ENCODE measurements at places on chromosomes 16 and 17.

DNA sequence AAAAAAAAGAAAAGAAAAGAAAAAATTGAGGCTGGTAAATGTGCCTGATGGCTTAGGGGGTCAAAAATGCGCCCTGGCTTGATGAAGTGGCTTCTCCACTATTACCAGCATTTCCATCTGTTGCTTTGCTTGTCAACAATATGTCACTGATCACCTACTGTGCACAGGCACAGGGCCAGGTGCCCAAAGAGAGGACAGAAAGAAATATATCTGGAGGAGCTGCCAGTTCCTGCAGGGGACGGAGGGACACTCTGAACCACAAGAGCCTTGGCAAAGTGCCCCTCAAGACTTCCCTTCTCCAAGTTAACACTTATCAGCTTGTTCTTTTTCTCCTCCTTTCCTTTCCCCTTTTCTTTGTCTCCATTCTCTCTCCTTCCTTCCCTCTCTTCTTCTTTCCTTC, 34.7 kb downstream of the GINS3 start:
- DNase-seq = no peak

- no peak for DNase-seq
Observed at GRCh38 chr16:48576927-48577326, 33.1 kb downstream of the N4BP1 start.

DNA sequence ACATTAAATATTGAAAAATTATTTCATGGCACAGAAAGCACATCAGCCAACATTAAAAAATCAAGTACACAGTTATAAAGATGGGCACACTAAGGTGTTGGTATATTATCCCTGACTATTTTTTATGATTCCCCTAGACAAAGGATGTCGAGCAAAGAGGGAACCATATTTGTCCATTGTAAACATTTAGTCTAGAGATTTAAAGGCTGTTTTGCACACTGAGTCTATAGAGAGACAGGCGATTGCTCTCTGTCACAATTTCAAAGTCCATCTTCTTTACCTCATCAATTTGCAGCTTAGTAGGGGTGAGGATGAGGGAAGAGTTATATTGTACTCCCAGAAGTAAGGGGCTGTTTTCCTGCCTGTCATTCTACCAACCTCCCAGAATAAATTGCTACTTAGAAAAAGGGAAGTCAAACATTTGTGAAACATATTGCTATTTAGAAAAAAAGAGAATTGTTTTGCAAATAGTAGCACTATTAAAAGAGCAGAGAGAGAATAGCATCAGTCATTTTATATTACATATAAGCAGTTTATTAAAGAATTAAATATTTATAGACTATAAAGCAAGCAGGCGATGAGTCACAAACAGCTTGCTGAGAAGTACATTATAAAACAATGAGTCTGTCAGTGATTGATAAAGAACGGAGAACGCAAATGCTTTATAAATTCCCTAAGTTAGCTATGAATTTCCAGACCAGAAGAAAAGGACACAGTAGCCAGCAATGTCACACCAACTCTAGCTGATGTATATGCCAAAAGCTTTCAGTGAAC, 270.6 kb upstream of the PMFBP1 start:
- no peak for DNase-seq

GRCh38 chr16:22373662-22374310, 633 bp downstream of the CDR2 start:
- DNase-seq = peak; percentile 58

- peak; percentile 86 for DNase-seq
Observed at GRCh38 chr16:3717235-3718018, at the start of gene TRAP1. Gene TRAP1 (minus strand): TSS chr16:3717524. CDS start chr16:3717508, 16 bp downstream.

GRCh38 chr16:26195225-26195624, 503.5 kb downstream of the HS3ST4 start:
- DNase-seq = no peak
